ENCODE measurements at places on chromosomes 6 and 20.

DNA sequence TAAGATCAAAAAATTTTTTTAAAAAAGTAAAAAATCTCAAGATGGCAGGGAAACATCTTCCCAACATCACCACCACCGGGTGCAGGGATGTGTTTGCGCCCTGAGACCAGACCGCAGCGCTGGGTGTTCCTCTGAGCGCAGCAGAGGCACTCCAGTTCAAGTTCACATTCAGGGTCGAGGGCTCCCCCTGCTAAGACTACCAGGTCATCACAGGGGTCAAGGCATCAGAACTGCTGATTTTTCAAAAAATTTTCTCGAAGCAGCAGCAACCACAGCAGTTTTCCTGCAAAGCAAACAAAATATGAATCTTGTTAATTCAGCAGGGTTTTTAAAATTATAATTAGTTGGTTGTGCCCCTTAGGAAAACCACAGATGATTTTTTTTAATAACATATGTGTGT lies 83.1 kb downstream of the MYLK4 start:
- no peak for DNase-seq

DNA sequence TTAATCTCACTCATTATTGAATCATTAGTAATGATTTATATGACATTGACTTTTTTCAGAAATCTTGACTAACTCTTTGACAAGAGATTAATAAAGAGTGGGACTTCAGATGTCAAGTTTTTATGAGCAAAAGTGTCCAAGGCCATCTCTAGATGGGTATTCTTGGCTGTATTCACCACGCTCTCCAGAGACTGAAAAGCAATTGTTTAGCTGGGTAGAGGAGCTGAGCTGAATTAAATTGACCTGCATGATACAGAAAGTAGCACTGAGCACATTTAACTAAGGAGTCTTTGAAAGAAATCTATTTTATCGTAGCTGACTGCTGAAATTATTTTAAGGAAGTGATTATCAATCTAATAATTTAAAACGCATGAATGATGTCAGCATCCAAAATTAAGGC lies 89.4 kb downstream of the LINC00237 start:
- DNase-seq = no peak

DNA sequence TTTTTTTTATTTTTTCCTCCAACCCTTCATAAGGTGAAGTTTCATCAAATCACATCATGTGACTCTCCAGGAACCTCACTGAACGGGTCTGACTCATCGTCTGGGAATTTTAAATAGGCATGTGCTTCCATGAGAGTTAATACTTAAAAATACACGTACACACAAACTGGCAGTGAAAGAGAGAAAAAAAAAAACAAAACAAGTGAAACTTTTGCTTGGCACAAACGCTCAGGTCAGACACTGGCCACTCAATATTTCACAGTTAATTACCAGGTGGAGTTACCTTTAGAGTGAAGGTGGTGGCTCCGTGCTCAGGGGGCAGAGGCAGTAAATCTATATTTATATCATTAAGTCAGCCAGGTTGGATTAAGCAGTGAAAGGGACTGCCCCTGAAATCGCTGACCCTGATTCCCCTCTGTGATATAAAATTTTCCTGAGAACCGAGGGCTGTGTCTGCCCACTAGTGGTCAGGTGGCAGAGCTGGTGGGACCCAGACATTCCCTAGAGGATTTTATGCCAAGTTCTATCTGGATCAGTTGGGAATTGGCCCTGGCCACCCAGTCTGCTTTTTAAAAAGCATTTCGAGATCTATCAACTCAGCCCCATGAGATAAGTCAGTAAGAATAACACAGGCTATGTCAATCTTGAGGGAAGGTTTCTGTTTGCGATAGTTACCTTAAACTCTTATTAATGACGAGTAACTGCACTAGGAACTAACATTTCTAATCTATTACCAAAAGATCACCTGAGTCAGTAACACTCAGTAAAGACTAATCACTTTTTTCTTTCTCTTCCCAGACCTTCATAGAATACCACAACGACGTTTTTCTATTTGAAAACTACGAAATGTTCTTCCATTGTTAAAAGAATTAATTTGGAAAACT lies 259.1 kb downstream of the HDGFL1 start:
- DNase-seq = no peak

DNA sequence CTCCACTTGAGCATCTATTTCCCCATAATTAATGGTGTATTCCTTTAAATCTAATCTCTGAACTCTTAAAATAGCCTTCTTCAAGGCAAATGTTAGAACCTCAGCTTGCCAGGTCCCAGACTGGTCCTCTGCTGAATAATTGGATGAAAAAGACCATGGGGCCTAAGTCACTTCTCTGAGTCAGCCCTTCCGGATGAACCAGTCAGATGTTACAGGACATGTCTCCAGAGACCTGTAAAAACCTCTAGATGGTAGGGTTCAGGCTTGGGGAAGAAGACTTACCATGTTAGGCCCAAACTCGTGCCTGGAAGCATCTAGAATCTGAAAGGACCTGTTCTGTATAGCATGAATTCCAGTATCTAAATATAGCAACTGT lies 97.3 kb downstream of the CDKAL1 start:
- DNase-seq = peak; percentile 74

- no peak for DNase-seq
These were observed 70.6 kb downstream of the SMPDL3A start for GRCh38 chr6:122859676-122860075.

GRCh38 chr6:157985378-157986155 lies 3.9 kb downstream of the SYNJ2 start:
- DNase-seq = no peak

- DNase-seq = peak; percentile 14
These were observed 83.8 kb downstream of the GJA10 start for GRCh38 chr6:89977808-89978748.

GRCh38 chr6:63349401-63349800 lies 29.6 kb upstream of the LGSN start:
- DNase-seq = no peak

- DNase-seq = no peak
These were observed 137.0 kb downstream of the ARID1B start for GRCh38 chr6:156914181-156914580.

GRCh38 chr6:105851606-105852005 lies 234.5 kb upstream of the PRDM1 start:
- no peak for DNase-seq

- no peak for DNase-seq
These were observed 31.3 kb upstream of the AAR2 start for GRCh38 chr20:36205026-36205425.

GRCh38 chr20:24746351-24746685 lies 202.8 kb upstream of the CST7 start:
- peak; percentile 40 for DNase-seq

- DNase-seq = no peak
These were observed 48.6 kb downstream of the KDM1B start for GRCh38 chr6:18203786-18204185.

- DNase-seq = no peak
These were observed 56.4 kb downstream of the NRN1 start for GRCh38 chr6:5950361-5950785.

Measured in NCI-H446 (cell line).